ENCODE measurements at places on chromosomes 11 and 22.
A peak's percentile ranks its signal among the peaks of the same experiment; 100 is the strongest.

GRCh38 chr22:29145321-29146072 is 60.2 kb upstream of the EMID1 start:
- DNase-seq = no peak

DNA sequence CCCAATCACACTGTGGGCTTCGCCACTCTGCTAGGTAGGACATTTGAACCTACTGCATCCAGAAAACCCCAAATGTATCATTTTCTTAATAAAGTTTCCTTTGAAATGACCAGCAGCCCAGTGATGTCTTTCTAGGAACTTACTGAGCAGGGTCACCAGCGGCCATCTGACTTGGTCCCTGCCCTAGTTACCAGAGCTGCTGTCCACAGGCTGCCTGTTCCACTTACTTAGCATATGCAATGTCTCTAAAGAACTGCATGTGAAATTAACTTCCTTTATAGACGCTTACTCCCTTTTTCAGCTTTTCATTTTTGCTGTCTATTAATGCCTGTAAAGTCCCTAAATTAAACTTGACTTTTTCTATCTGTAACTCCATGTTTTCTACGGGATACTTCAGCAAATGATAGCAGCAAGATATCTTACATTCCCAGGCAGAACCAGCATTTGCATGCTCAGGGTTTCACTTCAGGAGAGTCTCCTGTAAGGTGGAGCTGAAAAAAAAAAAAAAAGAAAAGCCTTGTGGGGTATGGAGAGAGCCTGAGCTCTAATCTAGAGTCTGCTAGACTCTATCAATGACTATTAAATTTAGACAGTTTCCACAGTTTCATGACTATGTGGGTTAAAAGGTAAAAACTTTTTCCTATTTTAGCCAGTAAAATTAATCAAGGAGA is 125.0 kb downstream of the FAT3 start:
- no peak for DNase-seq

DNA sequence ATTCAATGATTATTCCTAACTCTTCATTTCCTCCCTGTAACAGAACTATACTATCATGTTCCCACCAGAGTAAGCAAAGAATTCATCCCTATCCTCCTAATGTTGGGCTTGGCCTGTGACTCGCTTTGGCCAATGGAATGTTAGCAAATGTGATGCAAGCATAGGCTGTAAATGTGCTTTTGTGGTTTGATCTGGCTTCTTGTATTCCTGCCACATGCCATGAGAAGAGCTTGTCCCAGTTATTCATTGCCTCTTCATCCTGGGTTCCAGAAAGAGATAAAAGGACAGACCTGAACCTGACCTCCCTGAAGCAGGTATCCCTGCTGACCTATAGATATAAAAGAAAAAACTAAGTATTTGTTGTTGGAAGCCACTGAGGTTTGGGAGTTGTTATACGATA is 51.0 kb downstream of the SYTL2 start:
- DNase-seq = peak; percentile 87

- DNase-seq = no peak
Observed at GRCh38 chr22:46131151-46131587, 19.2 kb upstream of the PPARA start.

DNA sequence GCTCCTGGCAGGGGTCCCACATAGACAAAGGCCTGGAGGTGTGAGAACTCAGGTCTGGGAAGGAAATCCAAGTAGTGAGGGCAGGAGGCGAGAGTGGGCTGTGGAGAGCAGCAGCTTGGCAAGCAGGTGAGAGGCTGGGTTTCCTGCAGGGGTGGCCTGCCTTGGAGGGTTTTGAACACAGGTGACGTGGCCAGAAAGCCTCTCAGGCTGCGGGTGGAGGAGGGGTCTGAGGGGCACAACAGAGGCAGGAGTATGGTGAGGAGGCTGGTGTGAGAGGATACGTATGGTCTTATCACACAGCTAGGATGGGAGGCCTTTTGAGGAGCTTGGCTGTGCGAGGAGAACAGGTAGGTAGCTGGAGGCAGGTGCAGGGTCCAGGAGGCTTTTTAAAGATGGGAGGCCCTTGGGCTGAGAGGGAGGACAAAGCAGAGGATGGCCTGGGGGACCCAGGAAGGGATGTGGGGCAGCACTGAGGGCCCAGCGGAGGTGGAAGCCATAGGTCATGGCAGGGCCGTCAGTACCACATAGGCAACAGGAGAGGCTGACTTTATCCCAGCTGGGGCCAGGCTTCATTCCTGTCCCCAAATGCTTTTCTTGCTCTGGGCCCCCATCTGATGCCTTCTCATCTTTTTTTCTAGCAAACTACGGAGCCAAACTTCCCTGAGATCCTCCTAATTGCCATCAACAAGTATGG is 84.4 kb downstream of the MYO7A start:
- no peak for DNase-seq

Data from fibroblast of villous mesenchyme (primary cell).